ENCODE measurements at places on chromosomes 3 and 15.

DNA sequence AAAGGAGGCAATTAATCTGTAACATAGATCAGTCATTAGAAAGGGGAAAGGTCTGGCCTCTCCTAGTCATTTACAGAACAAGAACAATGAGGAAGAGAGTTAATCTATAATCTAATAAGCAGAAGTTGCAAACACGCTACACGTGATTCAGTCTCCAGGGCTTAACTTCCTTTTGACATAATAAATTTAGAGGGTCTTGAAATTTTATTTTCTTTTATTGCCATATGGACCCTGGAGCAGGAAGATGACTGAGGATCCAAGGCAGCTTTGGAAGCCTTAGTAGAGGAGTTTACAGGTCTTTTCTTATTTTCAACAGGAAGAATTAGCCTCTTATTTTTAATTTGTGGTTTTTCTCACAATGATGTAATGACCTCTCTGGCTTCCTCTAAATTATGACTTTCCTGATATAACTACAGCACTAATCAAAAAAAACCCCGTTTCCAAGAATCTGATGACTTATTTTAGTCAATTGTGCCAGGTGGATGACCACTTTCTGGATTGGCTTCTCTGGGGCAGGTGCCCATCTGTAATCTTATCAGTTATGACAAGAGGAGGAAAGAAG, 32.2 kb downstream of the ADGRG7 start:
- DNase-seq, result no peak

DNA sequence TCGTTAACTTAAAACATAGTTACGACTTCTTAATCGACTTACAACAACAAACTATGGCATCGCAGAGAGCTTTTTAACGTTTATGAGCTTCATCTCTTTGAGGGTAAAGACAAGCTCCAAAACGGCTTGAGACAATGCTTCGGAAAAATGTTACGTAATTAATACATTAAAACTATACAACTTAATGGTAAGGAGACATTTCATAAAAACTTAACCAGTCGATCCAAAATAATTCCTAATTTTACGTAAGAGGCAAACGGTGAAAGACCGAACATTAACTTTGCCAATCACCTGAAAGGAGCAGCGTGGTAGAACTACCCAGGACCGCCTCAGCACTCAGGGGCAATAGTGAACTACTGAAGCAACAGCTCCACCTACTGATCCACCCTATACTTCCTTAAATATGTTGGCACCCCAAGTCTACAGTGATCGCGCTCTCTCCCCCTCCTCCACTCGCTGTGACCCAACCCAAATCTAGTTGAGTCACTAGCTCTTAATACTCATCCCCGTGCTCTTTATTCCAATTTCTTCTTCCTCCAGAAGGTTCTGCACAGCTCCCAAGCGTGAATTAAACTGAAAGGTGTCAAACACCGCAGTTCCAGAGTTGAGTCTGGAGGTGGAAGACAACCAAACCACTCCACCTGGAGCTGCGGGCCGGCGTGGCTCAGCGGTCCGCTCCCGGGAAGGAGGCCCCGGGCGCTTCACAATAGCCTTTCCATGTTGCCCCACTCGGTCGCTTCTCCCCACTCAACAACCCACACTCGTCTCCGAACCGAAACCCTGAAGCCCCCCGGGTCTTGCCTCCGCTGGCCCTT, 901 bp downstream of the NAA50 start:
- peak; percentile 26 for DNase-seq

GRCh38 chr3:117346901-117347300, 637.3 kb downstream of the TUSC7 start:
- DNase-seq, result no peak

- DNase-seq, result no peak
Measured at GRCh38 chr3:124592658-124593441, 137.4 kb upstream of the UMPS start.

DNA sequence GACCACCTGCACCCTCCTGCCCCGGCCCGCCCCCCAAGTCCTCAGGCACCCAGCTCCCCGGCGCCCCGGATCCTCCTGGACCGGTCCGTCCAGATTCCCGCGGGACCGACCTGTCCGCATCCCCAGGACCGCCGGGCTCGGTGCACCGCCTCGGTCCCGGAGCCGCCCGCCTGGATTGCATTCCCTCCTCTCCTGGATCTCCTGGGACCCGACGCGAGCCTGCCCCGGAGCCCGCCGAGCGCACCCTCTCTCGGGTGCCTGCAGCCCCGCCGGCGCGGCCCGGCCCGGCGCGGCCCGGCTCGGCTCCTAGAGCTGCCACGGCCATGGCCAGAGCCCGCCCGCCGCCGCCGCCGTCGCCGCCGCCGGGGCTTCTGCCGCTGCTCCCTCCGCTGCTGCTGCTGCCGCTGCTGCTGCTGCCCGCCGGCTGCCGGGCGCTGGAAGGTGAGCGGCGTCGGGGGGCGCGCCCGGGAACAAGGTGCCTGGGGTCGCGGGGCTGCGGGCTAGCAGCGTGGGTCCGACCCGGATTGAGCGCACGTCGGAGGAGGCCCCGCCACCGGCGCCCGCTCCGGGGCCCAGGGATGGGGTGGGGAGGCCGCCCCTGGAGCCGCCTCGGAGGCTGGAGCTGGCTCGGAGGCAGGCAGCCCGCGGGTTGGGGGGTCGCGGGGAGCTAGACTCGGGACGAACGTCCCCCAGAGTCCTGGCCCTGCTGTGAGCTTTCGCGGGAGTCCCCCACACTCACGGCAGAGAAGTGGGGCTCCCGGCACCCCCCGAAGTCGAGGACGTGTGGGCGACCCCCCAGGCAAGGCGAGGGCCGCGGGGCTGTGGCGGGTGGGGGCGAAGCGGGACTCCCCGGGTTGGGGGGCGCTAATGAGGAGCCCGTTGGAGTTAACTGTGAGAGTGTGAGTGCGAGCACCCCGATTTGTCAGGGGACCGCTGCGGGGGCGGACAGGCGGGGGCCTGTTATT, 610 bp downstream of the EPHB3 start:
- no peak for DNase-seq

DNA sequence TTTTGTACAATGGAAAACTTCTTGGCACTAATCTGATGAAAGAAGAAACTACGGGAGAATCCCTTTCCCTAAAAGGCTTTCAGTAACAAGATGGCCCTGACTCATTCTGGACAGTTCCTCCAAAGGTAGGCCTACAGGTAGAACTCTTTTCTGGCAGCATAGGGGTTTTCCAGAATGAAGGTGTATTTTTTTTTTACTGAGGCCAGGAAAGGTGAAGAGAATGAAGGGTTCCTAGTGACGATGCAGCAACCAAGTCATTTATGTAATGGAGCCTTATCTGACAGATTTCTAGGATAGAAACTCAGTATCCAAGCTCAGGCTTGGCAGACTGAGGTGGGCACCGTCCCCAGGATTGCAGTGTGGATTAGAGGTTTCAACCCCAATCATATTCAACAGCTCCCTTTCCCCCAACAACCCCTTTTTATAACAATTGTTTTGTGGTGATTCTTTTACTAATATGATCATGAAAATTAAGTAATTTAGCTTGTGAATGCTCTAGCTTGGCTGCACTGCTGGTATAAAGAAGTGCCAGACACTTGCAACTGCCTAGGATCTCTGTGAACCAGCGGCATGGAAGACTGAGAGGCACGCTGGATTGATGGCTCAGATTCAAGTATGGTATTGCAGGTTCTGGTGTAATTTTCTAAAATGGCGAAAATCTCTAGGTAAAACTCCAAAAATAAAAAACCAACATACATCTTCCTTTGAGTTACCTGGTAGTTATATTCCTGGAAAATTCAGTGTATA, 8.7 kb upstream of the TRIM69 start:
- no peak for DNase-seq

DNA sequence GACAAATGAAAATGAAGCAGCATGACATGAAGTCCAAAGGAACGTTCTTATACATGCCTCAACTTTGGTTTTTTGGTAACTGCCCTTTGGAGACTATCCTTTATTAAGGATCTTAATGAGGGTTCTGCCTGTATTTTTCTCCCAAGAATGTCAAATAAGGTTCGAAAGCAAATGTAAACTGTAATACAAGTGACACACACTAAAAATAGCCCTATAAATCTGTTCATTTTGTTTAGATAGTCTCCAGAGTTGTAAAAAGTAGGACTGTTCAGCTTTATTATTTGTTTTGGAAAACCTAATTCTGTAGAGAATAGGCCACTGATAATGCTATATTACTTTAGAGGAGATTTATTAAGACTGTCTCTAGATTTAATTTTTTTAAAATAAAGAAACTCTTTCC, 80.5 kb upstream of the CDIN1 start:
- DNase-seq, result no peak

DNA sequence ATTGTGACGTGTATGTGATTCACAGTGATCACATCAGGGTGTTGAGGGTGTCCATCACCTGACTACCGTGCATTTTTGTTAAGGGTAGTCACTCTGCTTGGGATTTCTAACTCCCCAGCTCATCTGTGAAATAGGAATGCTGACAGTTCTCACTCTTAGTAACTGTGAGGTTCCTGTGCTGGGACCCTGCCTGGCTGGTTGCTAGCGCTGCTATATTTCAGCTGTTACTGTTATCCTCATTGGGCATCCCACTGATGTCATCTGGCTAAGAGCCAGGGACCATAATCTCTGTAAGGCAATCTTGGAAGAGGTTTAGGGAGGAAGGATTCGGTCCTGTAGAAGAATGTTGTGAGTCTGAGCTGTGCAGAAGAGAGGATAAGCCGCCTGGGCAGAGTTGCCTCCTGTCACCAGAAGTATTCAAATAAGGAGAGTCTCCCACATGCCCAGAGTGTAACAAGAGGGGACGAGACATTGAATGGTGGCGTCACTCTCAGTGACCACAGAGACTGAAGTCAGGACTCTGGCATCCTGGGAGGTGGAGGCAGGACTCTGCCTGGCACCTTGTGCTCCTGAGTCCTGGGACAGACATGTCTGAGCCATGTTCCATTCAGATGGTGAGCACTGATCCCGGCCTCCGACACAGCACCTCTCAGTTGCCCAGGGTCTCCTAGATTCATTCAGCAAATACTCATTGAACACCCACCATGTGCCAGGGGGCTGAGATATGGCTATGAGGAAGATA, 52.2 kb downstream of the FBLN2 start:
- no peak for DNase-seq

- DNase-seq, result no peak
Measured at GRCh38 chr15:77038312-77039216, 32.3 kb downstream of the TSPAN3 start.

GRCh38 chr3:171328419-171329082, 131.7 kb downstream of the TNIK start:
- peak; percentile 36 for DNase-seq

DNA sequence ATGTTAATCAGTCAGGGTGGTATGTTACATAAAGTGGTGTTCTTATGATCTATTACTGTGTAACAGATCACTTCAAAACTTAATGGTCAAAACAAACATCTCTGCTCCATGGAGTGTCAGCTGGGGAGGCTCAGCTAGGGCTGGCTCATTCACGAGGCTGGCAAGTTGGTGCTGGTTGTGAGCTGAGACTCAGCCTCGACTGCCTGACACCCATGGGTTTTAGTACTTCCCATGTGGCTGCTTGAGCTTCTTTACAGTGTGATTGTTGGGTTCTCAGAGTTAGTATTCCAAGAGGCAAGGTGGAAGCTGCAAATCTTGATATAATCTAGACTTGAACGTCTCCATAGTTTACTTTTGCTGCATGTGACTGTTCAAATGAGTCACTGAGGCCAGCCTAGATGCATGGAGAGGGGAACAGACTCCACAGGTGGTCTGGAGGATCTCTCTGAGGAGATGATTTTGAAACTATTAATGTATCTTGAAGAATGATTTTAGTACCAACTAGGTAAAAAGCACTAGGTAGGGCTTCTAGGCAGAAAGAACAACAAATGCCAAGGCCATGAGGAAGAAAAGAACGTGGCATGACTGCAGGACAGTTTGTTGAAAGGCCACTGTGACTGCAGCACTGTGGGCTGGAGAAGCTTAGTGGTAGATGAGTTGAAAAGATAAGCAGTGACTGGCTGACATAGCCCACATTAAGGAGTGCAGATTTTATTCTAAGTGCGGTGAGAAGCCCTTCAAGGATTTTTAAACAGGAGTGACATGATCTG, 281.1 kb upstream of the PROK2 start:
- DNase-seq, result no peak

DNA sequence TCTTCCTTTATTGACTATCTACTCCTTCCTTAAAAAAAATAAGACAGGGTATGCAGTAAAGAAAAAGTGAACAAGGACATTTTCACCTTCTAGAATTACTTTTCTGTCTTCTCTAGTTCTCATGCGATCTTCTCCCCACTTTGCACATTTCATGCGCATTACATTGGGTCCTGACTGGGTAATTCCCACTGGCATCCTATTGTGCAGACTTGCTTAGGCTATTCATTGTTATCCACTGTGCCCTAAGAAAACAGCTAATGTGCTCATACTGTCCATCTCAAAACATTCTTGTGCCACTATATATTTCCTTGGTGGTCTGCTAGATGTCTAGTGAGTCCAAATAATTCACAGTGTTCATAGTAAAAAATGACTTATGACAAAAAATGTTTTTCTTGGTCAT, 447.4 kb upstream of the ROBO1 start:
- DNase-seq, result no peak

- DNase-seq, result no peak
Measured at GRCh38 chr3:158718490-158719170, 13.6 kb downstream of the RARRES1 start.

- DNase-seq, result peak; percentile 51
Measured at GRCh38 chr3:29453284-29454001, 172.6 kb downstream of the RBMS3 start.

- no peak for DNase-seq
Measured at GRCh38 chr15:63234451-63234870, 42.9 kb upstream of the APH1B start.

DNA sequence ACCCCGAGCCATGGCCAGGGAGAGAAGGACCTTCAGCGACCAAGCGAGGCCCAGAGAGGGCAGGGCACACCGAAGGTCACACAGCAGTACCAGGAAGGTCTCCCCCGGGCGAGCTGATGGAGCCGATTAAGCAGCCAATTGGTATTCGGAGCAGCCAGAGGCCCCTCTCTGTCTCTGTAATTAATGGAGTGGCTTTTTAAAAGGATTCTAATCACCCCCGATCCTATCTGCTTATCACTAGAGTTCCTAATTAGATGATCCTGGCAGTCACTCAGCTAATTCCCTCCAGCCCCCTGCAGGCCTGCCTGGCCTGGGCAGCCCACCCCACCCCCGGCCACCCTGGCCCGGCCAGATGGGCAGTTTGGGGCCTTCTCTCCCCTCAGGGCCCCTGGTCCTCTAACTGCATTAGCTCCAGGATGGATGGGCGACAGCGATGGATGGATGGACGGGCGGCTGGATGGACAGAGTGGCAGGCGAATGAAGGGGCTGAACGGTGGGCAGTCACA, 1.6 kb upstream of the DNAJB8 start:
- DNase-seq, result no peak

GRCh38 chr15:83982748-83983147, 252.8 kb upstream of the GOLGA6L4 start:
- DNase-seq, result no peak

- DNase-seq, result no peak
Measured at GRCh38 chr15:75785771-75786574, 57.3 kb upstream of the UBE2Q2 start.

DNA sequence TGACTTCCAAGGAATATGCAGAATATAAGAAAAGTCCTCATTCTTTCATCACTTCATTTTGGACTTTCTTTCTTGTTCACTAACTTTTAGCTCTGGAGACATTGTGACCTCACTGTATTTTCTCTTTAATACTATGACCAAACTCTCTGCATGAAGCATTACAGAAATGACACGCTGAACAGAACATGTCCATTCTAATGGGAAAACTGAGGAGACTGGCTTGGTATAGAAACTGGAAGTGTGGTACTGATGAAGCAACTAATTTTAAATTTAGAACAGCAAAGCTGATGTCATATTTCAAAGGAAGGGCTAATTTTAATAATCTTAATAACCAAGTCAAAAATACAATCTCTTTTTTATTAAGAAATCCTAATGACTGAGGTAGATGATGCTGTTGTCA, 4.7 kb downstream of the DPH3 start:
- DNase-seq, result no peak

All from DMS153 (cell line).